ENCODE measurements at places on chromosomes 11 and 22.

- DNase-seq = no peak
Measured at GRCh38 chr11:126279191-126279590, 3.7 kb upstream of the TIRAP start.

- DNase-seq = no peak
Measured at GRCh38 chr11:102545701-102546100, 15.2 kb upstream of the MMP7 start.

DNA sequence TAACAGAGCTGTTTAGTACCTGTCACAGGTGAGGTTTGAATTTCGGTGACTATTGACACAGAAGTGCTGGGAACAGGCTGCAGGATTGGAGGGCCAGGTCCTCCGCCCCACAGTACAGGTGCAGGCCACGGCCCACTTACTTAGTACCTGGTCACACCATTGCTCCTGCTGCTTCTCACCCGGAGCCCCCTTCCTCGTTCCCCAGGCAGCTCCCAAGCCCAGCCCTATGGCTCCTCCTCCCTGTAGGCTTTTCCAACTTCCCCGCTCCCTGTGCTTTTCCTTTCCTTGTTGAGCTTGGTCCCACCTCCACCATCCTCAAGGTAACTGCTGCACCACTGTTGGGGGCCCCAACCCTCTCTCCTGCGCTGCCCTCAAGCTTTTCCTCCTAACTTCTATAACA is 27.9 kb upstream of the ANO1 start:
- DNase-seq = no peak

DNA sequence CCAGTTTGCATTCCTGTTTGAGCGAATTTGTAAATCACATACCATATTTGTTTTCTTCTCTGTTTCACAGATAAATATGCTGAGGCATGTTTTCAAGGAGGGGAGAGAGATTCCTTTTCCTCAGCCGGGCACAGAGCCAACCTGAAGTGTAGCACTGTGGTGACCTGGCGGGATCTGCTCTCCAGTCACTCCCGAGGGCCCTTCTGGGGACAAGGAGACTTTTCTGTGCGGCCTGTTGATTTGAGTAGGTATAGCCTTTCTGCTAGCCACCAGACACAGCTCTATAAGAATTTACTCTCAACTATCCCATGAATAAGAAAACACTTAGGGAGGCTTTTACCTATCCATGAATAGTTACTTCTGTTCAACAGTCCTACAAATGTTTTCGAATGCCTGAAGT is 63.5 kb upstream of the FDX1 start:
- DNase-seq = no peak

DNA sequence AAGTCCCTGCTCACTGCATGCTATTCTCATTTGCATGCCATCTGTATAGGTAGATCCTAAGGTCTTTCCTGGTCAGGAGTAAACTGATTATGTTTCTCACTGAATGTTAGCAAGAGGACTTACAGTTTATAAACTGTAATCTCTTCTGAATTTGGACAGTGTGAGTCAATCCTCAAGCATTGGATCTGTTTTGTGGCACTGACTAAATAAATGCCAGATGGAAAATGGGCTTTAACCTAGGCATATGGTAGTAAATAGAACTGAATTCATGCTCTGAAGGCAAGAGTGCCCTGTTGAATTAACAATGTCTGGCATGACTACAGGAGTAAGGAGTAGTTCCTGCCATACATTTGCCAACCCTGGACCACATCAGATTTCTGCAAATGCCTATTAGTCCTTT is 11.4 kb downstream of the FAM181B start:
- no peak for DNase-seq

- no peak for DNase-seq
Measured at GRCh38 chr11:115477410-115477809, 26.8 kb downstream of the CADM1 start.

GRCh38 chr22:50010676-50011446 is 1.7 kb downstream of the IL17REL start:
- DNase-seq = no peak

DNA sequence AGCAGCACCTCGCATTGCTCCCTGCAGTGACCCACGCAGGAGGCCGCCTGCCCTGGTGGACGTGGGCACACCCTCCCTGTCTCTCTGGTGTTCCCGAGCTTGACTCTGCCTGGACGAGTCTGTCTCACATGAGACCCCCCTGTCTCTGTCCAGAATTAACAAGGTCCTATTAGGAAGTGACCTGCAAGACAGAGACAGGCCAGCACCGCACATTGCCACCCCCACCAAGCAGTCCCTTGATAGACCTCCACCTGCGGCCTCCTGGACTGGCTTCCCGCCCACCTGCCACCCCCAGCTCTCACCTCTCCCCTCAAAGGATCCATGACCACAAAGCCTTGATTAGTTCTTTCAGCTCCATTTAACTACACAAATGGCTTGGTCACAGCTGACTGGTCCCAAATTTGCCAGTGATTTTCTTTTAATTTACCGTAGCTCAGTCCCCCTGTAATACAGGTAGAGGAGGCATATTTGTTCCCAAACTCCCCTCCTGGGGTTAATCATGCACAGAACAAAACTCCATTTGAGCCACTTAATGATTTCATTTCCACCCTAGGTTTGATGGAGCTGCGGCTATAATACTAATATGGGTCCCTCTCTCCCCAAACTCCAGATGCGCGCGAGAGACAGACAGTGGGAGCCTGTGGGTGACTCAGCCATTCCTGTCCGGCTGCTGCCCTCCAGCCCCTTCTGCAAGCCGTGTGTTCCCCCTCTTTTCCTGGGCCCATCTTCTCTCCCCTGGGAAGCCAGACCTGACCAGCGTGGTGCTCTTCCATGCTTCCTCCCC is 11.2 kb downstream of the SPATA19 start:
- DNase-seq = no peak

DNA sequence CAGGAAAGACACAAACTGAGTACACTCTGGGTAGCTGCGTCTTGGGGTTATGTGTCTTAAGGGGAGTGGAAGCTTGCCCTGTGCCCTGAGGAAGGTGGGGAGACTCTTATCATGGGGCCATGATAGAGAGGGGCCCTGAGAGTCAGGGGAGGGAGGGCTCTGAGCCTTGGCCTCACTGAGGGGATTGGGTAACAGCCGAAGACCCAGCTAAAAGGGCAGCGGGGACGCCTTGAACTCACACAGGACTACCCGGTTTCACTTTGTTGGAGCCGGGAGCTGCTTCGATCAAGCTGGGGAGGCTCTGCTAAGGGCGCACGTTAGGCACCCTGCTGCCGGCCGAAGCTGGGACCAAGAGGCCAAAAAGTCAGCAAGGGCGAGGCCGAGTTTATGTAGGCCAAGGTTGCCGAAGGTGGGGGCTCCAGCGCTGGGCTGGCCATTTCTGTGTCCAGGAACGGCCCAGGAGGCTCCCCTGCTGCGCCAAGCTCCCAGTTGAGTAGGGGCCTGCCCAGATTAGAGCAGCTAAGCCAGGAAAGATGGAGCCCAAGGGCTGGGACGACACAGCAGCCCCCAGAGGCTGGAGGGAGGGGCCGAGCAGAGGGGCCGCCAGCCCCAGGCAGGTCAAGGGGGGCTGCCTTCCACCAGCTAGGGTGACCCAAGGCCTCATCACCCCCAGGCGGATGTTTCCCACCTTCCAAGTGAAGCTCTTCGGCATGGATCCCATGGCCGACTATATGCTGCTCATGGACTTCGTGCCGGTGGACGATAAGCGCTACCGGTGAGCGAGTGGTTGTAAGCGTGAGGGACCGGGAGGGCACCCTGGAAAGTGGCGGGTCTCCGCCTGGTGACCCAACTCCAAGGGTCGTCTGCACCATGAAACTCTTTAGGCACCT is 2.2 kb downstream of the TBX1 start:
- no peak for DNase-seq

GRCh38 chr11:116867619-116868018 is 30.2 kb upstream of the APOA1 start:
- no peak for DNase-seq

- no peak for DNase-seq
Measured at GRCh38 chr11:6608011-6608410, 4.0 kb downstream of the TAF10 start.

DNA sequence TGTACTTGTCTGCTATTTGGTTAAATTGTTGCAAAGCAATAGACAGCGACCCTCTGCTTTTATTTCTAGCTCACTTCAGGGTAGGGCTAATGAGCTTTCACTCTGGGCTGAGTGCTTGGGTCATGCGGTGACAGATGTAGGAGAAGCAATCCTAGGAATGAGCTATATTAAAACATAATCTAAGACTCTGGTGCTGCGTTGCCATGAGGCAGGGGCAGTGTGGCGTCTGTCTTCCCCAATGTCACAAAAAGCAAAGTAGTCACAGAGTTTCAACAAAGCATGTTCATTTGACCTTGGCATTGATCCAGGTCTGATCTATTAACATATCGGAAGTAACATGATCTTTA is 55.5 kb upstream of the GRAMD1B start:
- no peak for DNase-seq

- DNase-seq = no peak
Measured at GRCh38 chr11:122365610-122366360, 249.8 kb upstream of the BLID start.

DNA sequence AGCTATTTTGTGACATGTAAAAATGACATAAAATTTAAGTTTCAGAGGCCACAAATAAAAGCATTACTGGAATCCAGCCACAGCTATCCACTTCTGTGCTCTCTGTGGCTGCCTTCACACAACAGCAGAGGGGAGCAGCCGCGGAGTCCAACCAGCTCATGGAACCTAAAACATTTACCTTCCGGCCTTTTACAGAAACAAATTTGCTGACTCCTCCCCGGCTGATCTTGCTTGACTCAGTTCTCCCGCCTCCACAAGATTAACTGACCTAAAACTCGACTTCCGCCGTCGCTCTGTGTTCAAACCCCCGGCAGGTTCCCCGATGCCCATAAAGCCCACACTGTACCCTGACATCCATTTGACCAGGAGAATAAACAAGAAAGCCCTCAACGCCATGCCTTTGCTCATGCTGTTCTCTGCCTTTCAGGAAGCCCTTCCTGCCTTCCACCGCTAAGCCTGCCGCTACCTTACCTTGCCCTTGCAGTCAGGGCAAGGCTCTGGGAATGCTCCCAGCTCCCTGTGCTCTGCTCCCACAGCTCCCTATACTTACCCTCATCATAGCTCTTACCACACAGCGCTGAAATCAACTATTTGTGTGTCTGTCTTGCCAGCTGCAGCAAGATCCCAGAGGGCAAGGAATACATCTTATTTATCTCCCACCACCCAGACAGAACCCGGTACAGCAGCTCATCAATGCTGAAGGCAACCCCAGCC is 35.4 kb downstream of the MICAL3 start:
- DNase-seq = no peak

DNA sequence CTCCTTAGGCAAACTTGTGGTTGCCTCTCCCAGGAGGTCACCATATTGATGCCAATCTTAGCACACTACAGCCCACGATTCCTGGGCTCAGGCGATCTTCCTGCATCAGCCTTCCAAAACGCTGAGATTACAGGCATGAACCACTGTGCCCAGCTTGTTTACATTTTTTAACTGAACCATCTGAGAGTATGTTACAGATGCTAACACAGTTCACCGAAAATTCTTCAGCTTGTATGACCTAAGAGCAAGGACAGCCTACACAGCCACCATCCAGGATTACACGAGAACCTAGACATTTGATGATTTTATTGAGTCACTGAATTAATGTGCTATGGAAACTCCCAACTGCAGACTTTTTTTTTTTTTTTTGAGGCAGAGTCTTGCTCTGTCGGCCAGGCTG is 5.8 kb upstream of the LGALS1 start:
- no peak for DNase-seq

DNA sequence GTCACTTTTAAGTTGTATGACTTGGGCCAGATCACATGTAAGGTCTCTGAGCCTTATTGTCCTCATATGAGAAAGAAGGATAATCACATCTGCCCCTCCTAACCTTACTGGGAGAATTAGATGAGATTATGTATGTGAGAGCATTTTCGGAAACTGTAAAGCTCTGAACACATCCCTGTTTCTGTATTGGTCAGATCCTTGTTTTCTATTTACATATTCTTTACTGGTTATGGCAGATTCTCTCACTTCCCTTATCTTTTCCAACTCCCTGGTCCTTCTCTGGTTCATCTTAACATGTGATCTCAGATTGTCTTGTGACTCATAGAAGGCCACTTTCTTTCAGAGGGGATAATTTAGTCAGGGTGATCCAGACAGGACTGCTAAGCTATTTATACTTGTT is 41.8 kb downstream of the CCDC81 start:
- no peak for DNase-seq

DNA sequence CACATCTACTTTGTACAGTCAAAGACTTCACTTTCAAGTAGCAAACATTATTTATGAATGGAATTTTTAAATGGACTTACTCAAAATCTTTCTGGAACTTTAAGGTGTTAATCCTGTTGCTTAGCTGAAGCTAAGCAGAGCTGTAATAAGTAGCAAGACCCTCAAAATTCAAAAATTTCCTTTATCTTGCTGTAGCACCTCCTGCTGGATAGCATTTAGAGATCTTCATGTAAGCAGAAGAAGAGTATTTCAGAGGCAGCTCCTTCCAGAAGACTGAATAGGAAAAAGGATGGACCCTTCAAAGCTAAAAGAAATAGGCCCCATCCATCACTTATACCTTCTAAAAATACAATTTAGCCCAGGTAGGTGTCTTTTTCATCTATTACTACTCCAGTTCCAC is 3.4 kb downstream of the PHF21A start:
- DNase-seq = no peak

GRCh38 chr11:6693342-6694228 is 10.4 kb upstream of the MRPL17 start:
- DNase-seq = no peak

DNA sequence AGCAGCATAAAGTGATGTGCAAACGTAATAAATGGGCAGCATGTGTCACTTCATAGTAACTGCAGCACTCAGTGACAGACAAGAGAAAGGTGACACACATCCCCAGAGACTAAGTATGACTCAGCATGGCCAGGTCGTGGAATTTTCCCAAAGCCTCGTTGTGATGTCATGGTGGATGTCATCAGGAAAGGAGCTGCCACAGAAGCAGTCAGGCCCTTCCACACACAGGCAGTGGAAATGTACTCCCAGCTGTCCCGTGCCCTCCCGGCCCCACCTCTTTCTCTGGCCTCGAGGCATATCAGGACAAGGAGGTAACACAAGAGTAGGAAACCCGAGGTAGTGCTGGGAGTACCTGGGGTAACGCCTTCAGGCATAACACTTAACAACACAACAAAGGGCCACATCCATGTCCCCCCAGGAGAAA is 8.1 kb downstream of the PC start:
- DNase-seq = no peak

Measured in cortex of kidney (tissue), 1 donor.